IMR-90 (cell line): ENCODE measurements at places on chromosomes 5 and 9.
A peak's percentile ranks its signal among the peaks of the same experiment; 100 is the strongest.

- H3K4me1 ChIP-seq, result peaks cover 2% of the 10 kb centered on the region; the same call in 1 of the 2 replicates
- H3K27ac ChIP-seq, result no peak within 1 kb of the TSS
- peak; percentile 79 for DNase-seq
- no peaks in the 10 kb centered on the region for H3K36me3 ChIP-seq
Observed at GRCh38 chr9:76905791-76906646, at the start of gene PRUNE2. PRUNE2 (minus strand) TSS chr9:76906114; CDS start chr9:76905963, 151 bp downstream.

DNA sequence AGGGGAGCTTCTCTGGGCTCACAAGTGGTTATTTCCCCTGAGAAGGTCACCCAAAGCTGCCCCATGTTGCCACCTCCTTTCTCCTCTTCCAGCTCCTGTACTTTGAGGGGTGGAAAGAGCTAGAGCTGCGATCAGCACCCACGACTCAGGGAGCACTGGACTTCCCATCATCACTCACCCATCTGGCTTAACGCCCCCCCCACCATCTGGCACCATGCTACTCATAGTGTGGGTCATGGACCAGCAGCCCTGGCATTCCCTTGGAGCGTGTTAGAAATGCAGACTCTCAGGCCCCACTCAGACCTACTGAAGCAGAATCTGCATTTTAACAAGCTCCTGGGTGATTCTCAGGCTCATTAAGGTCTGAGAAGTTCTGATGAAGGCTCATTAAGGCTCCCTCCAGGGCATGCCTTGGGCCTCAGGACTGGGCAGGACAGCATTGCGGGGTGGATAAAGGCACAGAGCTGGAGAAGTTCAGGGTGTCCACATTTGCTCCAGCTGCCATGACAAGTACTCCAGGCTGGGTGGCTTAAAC, 67.3 kb downstream of the GALNT12 start:
- no peaks in the 10 kb centered on the region for H3K36me3 ChIP-seq
- H3K27me3 ChIP-seq, result peaks cover 6% of the 10 kb centered on the region
- no peak for DNase-seq
- no peak overlapping the region for H3K27ac ChIP-seq
- no peak overlapping the region for H3K4me3 ChIP-seq

- H3K4me3 ChIP-seq, result no peak overlapping the region
- H3K27ac ChIP-seq, result no peak overlapping the region
- H3K27me3 ChIP-seq, result no peaks in the 10 kb centered on the region
- H3K4me1 ChIP-seq, result no peaks in the 10 kb centered on the region
- DNase-seq, result no peak
Observed at GRCh38 chr5:91898019-91898418, 514.9 kb upstream of the ARRDC3 start.

DNA sequence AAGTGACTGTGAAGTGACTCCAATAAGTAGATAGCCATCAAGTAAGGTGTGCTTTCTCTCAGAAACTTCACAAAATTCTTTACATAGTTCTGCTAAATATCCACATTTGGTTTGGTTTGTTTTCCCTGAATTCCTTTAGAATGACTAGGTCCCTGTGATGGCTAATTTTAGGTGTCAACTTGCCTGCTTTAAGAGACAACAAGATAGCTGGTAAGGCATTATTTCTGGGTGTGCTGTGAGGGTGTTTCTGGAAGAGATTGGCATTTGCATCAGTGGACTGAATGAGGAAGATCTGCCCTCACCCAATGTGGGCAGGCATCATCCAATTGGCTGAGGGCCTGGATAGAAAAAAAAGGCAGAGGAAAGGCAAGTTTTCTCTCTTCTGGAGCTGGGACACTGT, 8.3 kb upstream of the PTBP3 start:
- peaks cover 3% of the 10 kb centered on the region; the same call in 1 of the 2 replicates for H3K4me1 ChIP-seq
- peak; percentile 37 for DNase-seq

DNA sequence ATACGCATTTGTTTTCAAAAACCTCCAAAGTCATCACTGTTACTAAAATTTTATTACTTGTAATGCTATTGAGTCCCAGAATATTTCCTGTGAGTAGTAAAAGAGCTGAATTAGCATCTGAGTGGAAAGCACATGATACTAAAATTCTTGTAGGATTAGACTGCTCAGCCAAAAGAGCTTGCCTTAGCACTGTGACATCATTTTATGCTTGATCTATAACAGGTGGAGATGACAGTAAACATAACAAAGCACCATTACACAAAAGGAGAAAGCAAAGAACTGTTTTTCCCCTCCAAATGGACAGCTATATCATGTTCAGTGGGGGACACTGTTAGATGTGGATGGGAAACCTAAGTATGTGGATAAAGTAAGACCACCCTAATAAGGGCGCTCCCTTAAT, 5.8 kb upstream of the JAK2 start:
- DNase-seq, result peak; percentile 53
- H3K4me1 ChIP-seq, result 0 out of 2 replicates have a peak, but pooled peaks cover 2% of the 10 kb centered on the region
- no peak overlapping the region for H3K4me3 ChIP-seq
- H3K36me3 ChIP-seq, result no peaks in the 10 kb centered on the region
- H3K27ac ChIP-seq, result no peak overlapping the region

DNA sequence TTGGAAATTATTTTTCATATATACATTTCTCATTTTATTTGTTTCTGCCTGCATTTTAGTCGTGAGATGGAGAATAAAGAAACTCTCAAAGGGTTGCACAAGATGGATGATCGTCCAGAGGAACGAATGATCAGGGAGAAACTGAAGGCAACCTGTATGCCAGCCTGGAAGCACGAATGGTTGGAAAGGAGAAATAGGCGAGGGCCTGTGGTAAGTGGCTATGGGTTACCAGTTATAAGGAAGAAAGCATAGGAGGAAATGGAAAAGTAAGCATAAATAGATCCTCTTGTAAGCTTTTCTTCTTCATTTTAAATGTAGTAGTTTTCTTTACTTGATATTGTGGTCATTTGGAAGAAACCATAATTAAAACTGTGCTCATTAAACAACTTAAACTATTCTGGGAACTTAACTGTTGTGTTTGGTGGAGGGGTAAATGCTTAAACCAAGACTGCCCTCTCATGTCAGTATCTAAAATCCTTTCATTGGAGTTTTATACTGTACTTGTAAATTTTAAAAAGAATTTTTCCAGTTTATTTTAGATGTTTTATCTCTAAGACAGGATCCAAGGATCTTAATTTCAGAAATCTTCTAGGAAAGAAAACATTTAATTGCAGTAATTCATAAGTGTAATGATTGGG, 41.3 kb downstream of the MAP3K1 start:
- H3K27me3 ChIP-seq, result no peaks in the 10 kb centered on the region
- H3K36me3 ChIP-seq, result peaks cover 7% of the 10 kb centered on the region
- DNase-seq, result no peak

DNA sequence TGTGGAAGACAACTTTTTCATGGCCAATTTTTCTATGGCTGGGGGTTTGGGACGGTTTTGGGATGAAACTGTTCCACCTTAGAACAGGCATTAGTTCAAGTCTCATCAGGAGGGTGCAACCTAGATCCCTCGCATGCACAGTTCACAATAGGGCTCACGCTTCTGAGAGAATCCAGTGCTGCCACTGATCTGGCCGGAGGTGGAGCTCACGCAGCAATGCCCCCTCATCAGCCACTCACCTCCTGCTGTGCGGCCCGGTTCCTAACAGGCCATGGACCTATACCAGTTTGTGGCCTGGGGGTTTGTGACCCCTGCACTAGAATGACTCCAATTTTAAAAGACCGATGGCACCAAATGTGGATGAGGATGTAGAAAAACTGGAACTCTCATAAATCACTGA, 127.2 kb upstream of the IER5L start:
- H3K4me3 ChIP-seq, result no peak overlapping the region
- DNase-seq, result no peak
- peaks cover 3% of the 10 kb centered on the region; the same call in 1 of the 2 replicates for H3K4me1 ChIP-seq
- peaks cover 4% of the 10 kb centered on the region; the same call in 1 of the 2 replicates for H3K27me3 ChIP-seq

DNA sequence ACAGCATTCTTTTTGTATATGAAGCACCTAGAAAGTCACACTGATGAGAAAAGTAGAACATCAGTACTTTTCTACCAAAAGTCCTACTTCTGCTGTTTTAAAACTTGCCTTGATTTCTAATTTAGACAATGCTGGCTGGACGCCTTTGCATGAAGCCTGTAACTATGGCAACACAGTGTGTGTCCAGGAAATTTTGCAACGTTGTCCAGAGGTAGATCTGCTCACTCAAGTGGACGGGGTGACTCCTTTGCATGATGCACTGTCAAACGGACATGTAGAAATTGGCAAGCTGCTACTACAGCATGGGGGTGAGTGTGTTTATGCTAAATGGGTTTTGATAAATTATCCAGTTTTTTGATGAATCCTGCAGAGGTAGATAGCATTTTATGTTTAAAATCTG, 73.5 kb downstream of the SLF1 start:
- peaks cover 2% of the 10 kb centered on the region; the same call in 1 of the 2 replicates for H3K36me3 ChIP-seq
- H3K4me1 ChIP-seq, result peaks cover 4% of the 10 kb centered on the region
- H3K4me3 ChIP-seq, result no peak overlapping the region
- no peaks in the 10 kb centered on the region for H3K27me3 ChIP-seq

GRCh38 chr9:114124138-114124537, 25.0 kb upstream of the KIF12 start:
- no peaks in the 10 kb centered on the region for H3K36me3 ChIP-seq
- H3K4me3 ChIP-seq, result no peak overlapping the region
- no peak overlapping the region for H3K27ac ChIP-seq
- H3K4me1 ChIP-seq, result no peaks in the 10 kb centered on the region
- no peak for DNase-seq
- peaks cover 67% of the 10 kb centered on the region for H3K27me3 ChIP-seq

- peaks cover 36% of the 10 kb centered on the region for H3K4me1 ChIP-seq
- no peaks in the 10 kb centered on the region for H3K27me3 ChIP-seq
- no peaks in the 10 kb centered on the region for H3K36me3 ChIP-seq
- peak; percentile 68 for DNase-seq
- H3K27ac ChIP-seq, result peak overlapping the region; percentile 5; the same call in 1 of the 2 replicates
- H3K4me3 ChIP-seq, result no peak overlapping the region
Observed at GRCh38 chr9:134316449-134317160, 9.7 kb upstream of the RXRA start.

GRCh38 chr5:7586480-7586879, 190.5 kb downstream of the ADCY2 start:
- H3K27me3 ChIP-seq, result no peaks in the 10 kb centered on the region
- no peak overlapping the region for H3K4me3 ChIP-seq
- DNase-seq, result no peak
- H3K36me3 ChIP-seq, result no peaks in the 10 kb centered on the region

- DNase-seq, result no peak
- H3K36me3 ChIP-seq, result no peaks in the 10 kb centered on the region
Observed at GRCh38 chr5:11785771-11786352, 118.4 kb downstream of the CTNND2 start.

DNA sequence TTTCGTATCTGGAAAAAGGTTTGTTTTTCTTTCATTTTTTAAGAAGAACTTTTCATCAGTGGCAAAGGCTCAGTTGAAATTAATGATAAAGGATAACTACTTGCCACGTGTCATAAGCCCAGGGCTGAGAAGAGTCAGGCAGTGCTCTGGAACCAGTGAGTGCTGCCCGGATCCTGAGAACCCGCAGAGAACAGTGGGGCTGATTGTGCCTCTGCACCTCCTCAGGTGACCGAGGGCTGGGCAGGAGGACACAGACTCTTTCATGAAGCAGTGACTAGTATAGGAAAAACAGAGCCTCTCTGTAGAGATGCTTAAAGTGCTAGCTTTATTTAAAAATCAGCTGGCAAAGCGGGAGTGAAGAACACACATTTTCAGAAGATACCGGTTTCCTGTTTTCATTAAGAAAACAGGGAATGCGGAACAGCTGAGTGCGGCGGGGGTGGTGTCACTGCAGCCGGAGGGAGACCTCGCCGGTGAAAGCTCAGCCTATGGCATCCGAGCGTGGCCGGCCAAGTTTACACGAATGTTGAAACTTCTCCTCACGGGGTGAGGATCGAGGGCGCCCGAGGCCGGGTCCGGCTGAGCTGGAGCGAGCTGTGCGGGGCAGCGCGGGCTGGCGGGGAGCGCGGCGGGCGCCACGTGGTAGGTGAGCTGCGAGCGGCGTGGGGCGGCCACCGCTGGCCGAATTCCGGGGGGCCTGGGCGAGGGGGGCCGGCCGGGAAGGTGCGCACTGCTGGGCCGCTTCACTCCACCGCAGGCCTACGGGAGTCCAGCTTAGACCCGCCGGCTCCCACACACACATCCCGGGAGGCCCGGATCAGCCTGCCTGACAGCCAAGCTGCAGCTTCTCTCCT, 134.7 kb upstream of the DMRT1 start:
- no peaks in the 10 kb centered on the region for H3K27me3 ChIP-seq
- peaks cover 12% of the 10 kb centered on the region for H3K36me3 ChIP-seq
- DNase-seq, result peak; percentile 75
- H3K27ac ChIP-seq, result peak overlapping the region; percentile 98

DNA sequence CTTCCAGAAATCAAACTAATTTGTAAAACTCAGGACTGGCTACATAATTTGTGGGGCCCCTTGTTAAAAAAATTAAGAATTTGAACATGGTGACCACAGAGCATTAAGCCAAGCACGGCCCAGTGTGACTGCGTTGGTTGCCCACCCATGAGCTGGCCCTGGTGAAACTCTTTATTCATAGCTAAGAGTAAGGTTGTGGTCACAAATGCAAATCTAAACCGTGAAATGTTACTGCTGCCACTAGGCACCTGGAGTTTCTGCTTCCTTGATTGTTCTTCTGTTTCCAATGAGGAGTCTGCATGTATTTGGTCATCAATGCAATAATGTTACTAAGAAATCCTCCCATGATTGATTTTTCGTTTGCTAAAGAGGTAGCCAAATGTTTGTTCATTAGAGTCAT, 4.2 kb downstream of the GCNT1 start:
- no peaks in the 10 kb centered on the region for H3K27me3 ChIP-seq
- H3K4me3 ChIP-seq, result no peak overlapping the region
- no peaks in the 10 kb centered on the region; the same call in 1 of the 2 replicates for H3K36me3 ChIP-seq
- H3K27ac ChIP-seq, result no peak overlapping the region
- peaks cover 5% of the 10 kb centered on the region; the same call in 1 of the 2 replicates for H3K4me1 ChIP-seq

DNA sequence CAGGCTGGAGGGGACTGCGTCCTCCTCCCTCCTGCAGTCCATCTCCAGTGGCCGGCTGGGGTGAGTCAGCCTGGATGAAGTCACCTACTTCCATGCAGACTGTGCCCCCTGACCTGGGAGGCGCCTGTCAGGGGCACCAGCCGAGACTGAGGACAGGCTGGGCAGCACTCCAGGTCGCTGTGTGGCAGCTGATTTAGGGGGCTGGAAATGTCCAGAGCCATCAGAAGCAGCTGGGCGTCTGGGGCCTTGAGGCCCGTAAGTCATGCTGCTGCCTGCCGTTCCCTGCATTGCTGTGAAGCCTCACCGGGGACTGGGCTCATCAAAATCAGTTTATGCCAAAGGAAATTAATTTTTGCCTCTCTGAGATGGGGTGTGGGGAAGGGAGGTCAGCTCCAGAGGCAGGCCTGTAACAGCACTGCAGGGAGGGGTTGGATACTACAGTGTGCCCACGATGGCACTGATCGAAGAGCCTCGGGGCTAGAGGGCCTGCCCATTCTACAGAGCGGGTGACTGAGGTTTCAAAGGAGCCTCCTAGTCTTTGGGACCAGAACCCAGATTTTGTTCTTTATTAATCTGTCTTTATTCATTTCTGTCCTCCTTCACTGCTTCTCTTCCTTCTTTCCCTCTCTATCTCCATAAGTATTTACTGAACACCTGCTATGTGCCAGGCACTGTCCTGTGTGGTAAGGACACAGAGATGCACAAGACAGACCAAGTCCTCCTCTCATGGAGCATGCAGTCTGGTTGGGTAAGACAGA, 70.4 kb upstream of the PSD2 start:
- no peak overlapping the region for H3K4me3 ChIP-seq

- H3K4me1 ChIP-seq, result peaks cover 4% of the 10 kb centered on the region
- H3K4me3 ChIP-seq, result no peak overlapping the region
- H3K27ac ChIP-seq, result no peak overlapping the region
- H3K36me3 ChIP-seq, result no peaks in the 10 kb centered on the region
- peaks cover 25% of the 10 kb centered on the region for H3K27me3 ChIP-seq
- no peak for DNase-seq
Observed at GRCh38 chr5:134097211-134097749, 17.2 kb upstream of the TCF7 start.
